Activated T-cell treated with anti-CD3 and anti-CD28 coated beads for 48 hours (primary cell): ENCODE measurements at places on chromosomes 7 and 10.

DNA sequence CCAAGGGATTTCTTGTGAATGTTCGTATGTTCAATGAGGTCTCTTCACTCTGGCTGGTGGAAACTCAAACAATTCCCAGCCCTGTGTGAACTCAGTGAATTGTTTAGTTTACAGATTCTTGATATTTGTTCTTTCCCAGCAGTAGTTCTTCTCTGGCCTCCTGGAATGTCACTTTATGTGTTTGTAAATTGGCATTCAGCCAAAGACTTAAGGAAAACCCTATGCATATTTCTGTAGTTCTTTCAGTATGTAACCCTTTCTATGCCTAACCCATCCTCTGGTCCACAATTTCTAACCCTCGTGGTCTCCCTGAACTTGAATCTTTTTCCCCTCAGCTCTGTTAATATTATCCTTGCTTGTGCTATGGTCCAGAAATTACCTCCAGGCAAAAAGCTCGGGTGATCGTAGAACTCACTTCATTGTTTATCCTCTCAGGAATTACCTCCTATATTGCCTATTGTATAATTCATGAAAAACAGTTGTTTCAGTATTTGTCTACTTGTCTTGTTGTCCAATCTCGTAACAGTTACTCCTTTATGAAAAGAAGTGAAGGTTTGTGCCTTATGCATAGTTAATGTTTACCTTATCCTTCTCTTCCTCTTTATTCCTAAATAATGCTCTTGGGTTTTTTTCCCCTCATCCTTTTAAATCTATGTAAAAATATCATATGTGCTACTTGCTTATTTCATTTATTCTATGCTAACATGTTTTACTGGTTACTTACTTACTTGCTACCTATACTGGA, 23.7 kb upstream of the AGR3 start:
- DNase-seq: no peak

DNA sequence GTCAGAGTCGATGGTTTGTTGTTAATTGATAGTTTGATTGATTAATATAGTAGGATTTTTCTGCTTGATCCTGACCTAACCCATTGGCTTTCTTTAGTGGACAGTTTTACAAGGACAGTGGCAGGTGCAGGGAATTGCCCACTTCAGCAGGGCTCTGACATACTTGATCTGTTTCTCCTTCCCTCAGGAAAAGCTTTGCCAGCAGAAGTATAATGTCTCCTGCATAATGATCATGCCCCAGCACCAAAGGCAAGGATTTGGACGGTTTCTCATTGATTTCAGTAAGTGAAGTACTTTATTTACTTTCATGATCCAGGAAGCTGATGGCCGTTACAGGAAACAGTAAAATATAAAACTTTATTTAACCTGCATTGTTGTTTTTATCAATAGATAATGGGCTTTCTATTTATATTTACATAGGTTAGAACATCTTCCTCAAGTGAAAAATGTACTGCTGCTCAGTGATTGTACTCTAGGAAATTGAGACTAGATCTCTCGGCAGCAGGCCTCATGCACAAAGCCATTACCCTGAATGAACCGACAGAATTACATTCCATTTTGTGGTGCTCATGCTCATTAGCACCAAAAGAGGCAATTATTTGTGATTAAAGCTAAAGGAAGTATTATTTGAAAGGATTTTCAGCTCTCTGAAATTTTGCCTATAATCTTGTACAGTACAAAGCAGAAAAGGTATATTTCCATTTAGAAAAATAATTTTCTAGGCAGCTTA, 122.5 kb upstream of the SAMD8 start:
- no peak for DNase-seq

GRCh38 chr7:7330997-7331396, 148.7 kb downstream of the C1GALT1 start:
- DNase-seq: no peak

GRCh38 chr7:51080622-51081269, 235.9 kb downstream of the COBL start:
- no peak for DNase-seq

DNA sequence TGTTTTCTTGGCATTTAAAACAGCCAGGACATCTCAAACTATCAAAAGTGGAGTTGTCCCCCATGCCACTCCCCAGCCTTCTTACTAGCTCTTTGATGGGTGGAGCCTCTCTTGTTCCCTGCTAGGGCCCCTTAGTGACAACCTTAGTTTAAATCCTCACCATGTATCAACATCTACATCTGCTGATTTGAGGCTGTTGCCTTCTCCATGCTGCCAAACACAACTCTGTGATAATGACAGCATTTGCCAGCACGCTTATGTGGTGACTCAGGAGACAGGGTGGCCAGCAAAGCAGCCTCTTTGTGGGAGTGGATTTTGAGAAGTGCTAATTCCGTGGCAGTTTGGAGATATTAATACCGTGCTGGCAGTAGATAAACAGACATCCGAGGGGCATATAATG, 145.4 kb downstream of the LRRC4 start:
- DNase-seq: no peak

- no peak for DNase-seq
Measured at GRCh38 chr10:12540341-12540781, 191.0 kb downstream of the CAMK1D start.
